ENCODE measurements at places on chromosomes 7 and 10.

GRCh38 chr10:124992462-124993344 is 50.8 kb downstream of the ZRANB1 start:
- peak; percentile 85 for DNase-seq

DNA sequence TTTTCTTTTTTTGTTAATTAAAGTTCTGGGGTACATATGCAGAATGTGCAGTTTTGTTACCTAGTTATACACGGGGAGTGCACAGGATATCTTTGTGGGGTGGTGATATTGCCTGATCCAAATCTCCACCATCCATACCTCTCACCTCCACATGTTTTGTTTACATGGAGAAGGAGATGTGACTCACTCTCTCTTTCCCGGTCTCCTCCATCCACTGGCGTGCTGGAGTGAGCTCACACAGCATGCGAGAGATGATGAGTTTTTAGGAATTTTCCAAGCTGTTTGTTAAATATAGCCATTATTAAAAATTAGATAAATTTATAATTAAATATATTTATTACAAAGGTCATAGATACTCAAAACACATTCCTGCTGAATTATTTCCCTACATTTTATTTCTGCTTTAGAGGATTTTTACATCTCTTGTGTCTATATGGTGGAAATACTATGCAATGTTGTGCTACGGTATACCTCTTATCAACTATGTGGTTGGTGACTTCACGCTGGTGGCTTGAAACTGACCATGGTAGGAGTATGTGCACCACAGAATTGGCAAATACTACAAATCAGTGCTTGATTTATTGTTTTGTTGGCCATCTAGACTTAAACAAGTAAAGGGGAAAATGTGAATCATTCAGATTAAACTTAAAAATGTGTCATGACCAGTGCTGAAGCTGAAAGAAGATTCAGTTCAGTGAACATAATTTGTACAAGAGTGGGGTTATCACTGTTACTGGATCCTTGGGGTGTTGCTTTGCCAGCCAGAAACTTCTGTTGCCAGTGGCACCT is 107.9 kb upstream of the FAM180A start:
- DNase-seq: no peak

GRCh38 chr7:139830292-139830691 is 1.2 kb downstream of the TBXAS1 start:
- DNase-seq: no peak

GRCh38 chr7:156652886-156653568 is 12.5 kb downstream of the RNF32 start:
- no peak for DNase-seq

DNA sequence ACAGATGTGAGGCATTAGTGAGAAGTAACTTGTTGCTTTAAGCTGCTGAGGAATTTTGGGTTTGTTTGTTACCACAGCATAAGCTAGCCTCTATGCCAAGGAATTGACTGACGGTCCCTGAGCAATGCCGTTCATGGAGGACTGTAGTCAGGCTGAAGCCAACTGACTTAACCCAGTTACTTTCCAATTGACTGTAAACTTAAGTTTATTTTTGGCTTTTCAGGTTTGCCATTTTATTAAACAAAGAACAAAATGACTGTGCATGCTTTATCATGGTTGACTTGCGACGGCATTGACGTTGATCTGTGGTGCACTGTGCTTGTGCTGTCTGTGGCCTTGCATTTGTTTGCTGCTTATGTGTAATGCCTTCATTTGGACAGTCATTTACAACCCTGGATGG is 53.5 kb downstream of the DNAJB9 start:
- DNase-seq: no peak

GRCh38 chr10:59234816-59235429 is 58.5 kb downstream of the PHYHIPL start:
- no peak for DNase-seq

DNA sequence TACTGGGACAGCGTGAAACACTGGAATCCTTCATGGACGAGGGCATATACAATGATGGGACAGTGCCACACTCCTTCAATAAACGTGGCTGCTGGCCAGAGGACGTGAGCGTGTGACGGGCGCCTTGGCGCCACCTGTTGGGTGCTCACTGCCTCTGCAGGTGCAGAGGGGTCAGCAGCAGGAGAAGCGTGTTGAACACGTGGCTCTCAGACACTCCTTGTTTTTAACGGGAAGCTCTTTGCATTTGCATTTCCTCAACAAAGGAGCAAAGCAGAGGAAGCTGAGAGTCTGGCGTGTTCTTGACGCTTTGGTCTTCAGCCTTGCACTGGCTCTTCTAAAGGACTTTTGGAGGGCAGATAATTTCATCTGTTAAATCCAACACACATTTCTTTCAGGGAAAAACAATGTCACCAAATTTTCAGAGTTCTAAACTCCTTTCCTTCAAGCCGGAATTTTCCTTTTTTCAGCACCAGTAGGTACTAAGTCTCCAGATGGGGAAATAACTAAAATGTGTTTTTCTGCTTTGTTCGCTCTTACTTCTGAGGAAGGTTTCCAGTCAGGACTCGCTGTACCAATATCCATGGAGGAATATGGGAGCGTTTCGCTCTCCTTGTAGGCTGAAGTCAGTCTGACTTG is 2.9 kb upstream of the GET4 start:
- DNase-seq: peak; percentile 80

- DNase-seq: no peak
These were observed 1.8 kb upstream of the ZNF503 start for GRCh38 chr10:75403144-75403938.

Measured in substantia nigra (tissue), 51 donors.